ENCODE measurements at places on chromosomes 2 and 18.

- DNase-seq = no peak
Measured at GRCh38 chr18:72674710-72675109, 130.6 kb upstream of the CBLN2 start.

DNA sequence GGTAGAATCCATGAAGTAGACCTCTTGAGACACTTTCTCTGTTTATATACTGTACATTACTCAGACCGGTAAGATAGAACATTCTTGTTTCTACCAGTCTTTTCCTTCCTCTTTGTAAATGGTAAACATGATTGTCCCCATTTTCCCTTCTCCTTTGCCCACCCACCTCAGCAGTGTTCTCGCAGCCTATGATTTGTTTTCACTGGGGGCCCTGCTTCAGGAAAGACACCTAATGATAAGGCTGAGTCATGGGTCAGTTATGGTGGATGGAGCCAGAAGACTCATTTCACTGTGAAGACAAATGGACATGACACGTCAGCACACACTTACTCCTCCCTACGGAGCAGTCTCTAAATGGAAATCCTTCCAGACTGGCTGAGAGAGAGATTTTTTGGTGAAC, 23.7 kb downstream of the CENPO start:
- no peak for DNase-seq

DNA sequence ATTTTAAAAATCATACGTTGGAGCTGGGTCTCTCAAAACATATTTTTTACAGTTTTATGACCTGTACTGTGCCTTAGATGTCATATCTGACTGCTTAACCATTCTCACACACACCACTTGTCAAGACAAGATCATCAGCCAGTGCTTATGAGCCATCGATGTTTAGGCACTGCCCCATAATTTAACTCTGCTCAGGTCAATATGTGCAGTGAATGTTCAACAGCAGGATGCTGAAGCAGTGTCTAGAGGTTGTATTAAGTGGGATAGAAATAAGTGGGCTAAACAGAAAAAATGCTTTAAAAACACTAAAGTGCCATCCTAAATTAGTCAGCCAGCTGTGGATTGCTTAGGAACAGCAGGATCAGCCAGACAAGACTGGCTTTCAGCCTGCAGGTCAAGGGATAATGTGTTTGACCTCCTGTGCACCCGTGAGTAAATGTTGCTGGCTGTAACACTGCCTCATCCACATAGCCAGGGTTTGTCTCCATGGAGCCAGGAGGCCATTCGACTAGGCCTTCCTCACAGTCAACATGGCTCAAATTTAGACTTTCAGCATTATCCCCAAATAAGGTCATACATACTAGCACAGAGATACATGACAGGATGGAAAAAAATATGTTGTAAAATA, 139.0 kb upstream of the NXPH2 start:
- no peak for DNase-seq

DNA sequence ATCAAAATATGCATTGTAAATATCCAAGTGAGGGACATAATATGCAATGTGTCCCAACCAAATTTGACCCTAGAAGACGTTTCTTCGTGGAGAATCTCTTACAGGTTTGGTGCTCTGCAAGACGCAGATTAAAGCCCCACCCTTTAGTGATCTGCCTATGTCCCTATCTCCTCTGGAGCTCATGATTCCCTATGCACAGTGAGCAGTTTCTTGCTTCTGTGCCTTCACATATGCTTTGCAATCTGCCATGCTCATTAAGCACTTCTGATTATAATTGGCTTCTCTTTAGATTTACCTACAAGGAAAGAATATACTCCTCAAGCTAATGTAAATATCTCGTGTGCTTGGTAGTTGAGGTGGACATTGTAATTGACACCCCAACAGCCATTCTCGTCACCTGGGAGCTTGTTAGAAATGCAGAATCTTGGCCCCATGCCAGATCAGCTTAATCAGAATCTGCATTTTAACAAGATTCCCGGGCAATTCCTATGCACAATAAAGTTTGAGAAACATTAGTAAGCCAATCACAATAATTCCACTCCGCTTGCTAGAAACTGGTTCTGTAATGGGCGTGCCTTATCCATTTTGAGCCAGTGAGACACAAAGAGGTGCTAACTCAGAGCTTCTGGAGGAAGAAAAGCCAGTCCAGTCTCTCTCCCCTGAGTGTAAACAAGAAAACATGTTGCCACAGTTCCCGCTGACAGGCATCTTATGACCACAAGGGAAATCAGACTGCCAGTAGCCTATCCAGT, 2.8 kb upstream of the PUM2 start:
- no peak for DNase-seq

DNA sequence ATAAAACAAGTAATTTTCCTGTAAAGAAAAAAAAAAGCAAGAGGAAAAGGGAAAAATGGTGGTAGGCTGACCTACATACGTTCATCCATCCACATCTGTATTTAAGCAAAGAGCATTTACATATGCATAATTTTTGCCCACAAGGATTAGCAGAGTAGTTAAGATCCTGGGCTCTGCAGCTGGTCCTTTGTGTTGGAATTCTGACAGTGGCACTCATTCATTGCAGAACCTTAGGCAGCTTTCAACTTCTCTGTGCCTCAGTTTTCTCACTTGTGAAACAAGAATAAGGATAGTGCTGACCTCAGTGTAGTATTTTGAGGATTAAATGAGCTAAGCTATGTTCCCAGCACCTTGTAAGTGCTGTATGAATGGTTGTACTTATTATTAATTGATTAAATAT, 211.3 kb downstream of the ARL4C start:
- no peak for DNase-seq

- no peak for DNase-seq
Measured at GRCh38 chr2:207236156-207236935, 70.6 kb upstream of the KLF7 start.

DNA sequence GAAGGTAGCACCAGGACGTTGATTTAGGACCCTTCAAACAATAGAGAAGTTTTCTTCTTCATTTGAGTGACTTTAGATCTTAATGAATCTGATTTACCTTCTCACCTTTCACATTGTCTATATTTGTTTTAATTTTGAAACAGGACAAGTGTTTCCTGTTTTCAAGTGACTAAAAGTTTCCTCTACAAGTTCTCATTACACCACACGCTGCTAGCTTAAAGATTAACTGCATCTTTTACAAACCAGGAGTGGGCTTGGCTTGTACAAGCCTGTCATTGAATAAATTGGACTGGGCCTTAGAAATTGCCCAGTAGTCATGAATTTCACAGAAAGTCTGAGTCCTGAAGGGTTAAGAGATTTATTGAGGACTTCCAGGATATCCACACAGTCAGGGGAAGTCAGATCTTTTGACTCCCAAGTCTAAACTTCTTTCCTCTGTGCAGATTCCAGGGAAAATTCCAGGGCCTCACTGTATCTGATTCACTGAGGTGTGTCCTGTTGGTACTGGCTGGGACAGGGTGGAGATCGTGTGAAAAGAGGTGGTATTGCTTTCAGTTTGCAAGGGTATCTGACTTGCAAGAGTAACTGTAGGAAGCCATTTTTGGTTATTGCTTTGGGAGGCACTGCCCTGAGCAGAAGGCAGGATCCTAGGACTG, 3.4 kb downstream of the SGPP2 start:
- DNase-seq = no peak

- DNase-seq = no peak
Measured at GRCh38 chr2:197576631-197577030, 60.8 kb downstream of the MOB4 start.

GRCh38 chr2:119736021-119736420, 23.7 kb upstream of the PTPN4 start:
- no peak for DNase-seq

GRCh38 chr2:4265936-4266335, 562.6 kb downstream of the DCDC2C start:
- DNase-seq = no peak

DNA sequence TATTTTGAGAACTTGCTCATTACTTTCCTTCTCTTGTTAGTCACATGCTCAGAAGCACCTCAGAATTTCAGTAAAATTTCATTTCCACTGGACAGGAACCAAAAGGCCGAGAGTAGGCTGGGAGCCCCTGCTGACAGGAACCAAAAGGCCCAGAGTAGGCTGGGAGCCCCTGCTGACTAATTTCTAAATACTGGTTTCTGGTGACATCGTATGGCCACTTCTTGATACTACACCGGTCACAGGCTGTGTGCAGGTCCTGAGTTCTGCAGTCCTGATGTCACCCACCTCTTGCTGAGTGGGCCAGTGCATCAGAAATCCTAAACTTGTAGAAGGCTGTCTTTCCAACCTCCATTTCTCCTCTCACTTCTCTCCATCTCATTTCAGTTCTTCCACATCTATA, 17.7 kb upstream of the EN1 start:
- no peak for DNase-seq

GRCh38 chr2:236972491-236973342, 113.0 kb upstream of the COPS8 start:
- DNase-seq = no peak

DNA sequence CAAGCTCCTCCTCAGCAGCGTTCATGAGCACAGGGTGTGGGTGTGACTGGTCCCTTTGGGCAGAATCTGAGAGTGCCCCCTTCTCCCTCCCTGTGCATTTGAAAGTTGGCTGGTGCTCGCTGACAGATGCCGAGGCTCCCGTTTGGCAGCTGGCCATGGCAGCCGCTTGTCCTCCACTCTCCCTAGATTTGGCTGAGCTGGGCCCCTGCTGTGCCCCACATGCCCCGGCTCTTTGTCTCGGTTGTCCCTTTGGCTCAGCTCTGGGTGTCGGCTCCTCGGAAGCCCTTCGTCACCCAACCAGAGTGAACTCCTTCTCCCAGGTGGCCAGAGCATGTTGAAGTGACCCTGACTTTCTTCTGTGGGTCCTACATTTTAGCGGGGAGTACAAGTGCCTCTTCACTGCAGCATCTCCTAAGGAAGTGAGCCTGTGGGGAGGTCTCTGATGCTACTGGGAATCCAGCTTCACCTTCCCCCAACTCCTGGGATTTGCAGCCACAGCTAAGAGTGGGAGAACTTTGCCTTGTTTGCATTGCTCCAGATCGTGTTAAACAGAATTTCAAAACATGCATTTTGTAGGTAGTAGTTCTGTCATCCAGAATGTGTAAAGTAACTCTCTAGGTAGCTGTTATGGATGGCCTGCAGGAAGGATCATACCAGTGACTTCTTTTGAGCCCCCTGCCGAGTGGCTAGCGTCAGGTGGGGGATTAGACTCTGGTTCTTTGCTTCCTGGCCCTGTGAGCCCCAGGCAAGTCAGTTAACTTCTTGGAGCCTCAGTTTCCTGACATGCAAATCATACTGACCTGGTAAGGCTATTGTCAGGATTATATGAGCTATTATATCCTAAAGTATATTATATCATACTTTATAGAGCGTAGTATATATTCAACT, 24.2 kb downstream of the HPCAL1 start:
- DNase-seq = no peak

- no peak for DNase-seq
Measured at GRCh38 chr2:206979365-206979764, 40.0 kb downstream of the CPO start.

DNA sequence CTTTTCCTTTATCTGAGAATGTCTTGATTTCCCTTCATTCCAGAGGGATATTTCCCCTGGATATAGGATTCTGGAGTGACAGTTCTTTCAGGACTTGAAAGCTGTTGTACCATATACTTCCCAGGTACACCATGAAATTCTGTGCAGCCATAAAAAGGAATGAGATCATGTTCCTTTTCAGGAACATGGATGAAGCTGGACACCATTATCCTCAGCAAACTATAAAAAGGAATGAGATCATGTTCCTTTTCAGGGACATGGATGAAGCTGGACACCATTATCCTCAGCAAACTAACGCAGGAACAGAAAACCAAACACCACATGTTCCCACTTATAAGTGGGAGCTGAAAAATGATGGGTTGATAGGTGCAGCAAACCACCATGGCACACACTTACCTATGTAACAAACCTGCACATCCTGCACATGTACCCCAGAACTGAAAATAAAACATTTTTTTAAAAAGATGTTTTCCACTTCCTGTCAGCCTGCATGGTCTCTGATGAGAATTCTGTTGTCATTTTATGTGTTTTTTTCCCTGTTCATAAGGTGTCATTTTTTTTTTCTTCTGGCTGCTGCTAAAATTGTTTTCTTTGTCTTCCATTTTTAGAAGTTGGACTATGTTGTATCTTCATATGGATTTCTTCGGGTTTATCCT, 133.3 kb downstream of the DNAH6 start:
- no peak for DNase-seq

GRCh38 chr2:241842620-241843211, 16.0 kb downstream of the PDCD1 start:
- peak; percentile 28 for DNase-seq

DNA sequence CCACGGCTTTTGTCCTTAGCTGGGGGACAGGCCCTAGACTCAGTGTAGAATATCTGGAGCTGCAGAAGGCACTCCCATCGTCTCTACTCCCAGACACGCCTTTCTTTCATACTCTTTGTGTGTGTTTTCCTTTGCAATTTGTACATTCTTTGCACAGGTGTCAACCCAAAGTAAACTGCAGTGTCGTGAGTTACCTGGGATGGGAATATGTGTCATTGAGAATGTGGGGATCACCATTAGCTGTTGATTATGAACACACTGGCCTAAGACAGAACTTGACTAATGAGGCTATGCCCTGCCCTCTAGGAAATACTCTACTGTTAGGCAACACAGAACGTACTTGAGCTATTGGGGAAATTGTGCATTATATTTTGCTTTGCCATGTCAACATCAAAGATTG, 233.3 kb downstream of the SETBP1 start:
- DNase-seq = no peak

DNA sequence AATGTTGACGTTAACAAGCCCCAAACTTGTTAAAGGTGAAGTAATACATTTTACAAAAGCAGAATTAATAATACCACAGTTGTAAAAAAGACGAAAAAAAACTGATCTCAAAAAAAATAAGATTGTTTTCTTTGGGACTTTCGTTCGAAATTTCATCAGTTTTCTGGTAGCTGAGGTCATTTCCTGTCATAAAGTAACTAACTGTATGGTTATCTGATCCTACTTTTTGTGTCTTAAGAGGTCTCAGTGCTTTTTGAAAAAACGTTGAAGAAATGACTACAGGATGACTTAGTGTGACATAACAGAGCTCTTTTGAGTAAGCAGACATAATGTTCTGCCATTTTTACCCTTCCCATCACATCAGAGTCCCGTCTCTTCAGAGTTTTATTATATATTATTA, 79.3 kb downstream of the BIRC6 start:
- no peak for DNase-seq

- no peak for DNase-seq
Measured at GRCh38 chr18:58806826-58807714, 57.6 kb upstream of the ZNF532 start.

Data from activated effector memory CD4-positive, alpha-beta T cell treated with Interleukin-2 at 50 U/mL for 16 hours (primary cell).